NCI-H1436 treated with DMSO at 0.1 percent for 48 hours (cell line): ENCODE measurements at places on chromosomes 6 and 20.

- no peak for DNase-seq
Measured at GRCh38 chr20:362271-363254, 15.7 kb downstream of the NRSN2 start.

DNA sequence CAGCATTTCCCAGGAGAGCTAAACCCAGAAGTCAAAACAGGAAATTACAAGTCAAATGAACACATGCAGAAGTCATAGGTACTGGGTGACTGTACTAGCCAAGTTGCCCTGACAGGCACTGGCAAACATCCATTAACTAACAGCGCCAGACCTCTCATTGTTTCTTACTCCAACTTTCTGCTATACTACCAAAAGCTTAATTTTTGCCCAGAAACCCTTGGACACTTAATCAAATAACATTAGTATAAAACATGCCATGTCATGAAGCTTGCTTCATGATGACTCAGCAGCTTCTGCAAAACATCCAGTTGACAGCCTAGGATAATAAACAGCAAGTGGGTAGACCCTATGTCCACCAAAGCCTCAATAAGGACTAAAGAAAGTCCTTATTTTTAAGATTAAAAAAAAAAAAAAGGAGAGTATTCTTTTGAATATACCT is 3.5 kb downstream of the NUP153 start:
- DNase-seq = no peak

GRCh38 chr20:40899344-40899743 is 129.3 kb upstream of the TOP1 start:
- no peak for DNase-seq

- no peak for DNase-seq
Measured at GRCh38 chr20:16393836-16394235, 179.4 kb downstream of the KIF16B start.

- DNase-seq = no peak
Measured at GRCh38 chr6:5295623-5296022, 34.3 kb downstream of the FARS2 start.
